ENCODE measurements at places on chromosomes 3 and 15. TPM values are rescaled to one million over a fixed set of nuclear protein-coding genes. Genes with fewer than 3 reads are reported as not detected.

The ASTE1 gene
- 16.8 TPM for total RNA-seq

The ADAMTS17 gene
- 7.3 TPM for total RNA-seq

The SLC15A2 gene
- 1.8 TPM for total RNA-seq

The XCR1 gene
- not detected for total RNA-seq

The KAT2B gene
- 97.8 TPM for total RNA-seq

The AVEN gene
- total RNA-seq, result 6.1 TPM

The UBAP1L gene
- total RNA-seq, result 7.2 TPM

The XIRP1 gene
- not detected for total RNA-seq

The CNTN3 gene
- not detected for total RNA-seq

The CSPG5 gene
- total RNA-seq, result 0.25 TPM

The HIGD2B gene
- total RNA-seq, result 0.62 TPM

The ARL6IP5 gene
- total RNA-seq, result 150 TPM

The NR2F2 gene
- not detected for total RNA-seq

The PLCH1 gene
- 5.1 TPM for total RNA-seq

The EPHA3 gene
- not detected for total RNA-seq

The COPG1 gene
- total RNA-seq, result 138 TPM

The SCAANT1 gene
- total RNA-seq, result 1.8 TPM

The CFAP161 gene
- total RNA-seq, result not detected

All from activated naive CD8-positive, alpha-beta T cell treated with anti-CD3 and anti-CD28 coated beads, Interleukin-2, amount 10 ng/mL, durations not matched to agents 7 days and 5 days (primary cell).